ENCODE measurements at places on chromosomes 12 and 14.

- no peak for DNase-seq
Measured at GRCh38 chr14:74572726-74573301, 39.2 kb downstream of the LTBP2 start.

- no peak for DNase-seq
Measured at GRCh38 chr14:85471156-85471555, 58.8 kb upstream of the FLRT2 start.

DNA sequence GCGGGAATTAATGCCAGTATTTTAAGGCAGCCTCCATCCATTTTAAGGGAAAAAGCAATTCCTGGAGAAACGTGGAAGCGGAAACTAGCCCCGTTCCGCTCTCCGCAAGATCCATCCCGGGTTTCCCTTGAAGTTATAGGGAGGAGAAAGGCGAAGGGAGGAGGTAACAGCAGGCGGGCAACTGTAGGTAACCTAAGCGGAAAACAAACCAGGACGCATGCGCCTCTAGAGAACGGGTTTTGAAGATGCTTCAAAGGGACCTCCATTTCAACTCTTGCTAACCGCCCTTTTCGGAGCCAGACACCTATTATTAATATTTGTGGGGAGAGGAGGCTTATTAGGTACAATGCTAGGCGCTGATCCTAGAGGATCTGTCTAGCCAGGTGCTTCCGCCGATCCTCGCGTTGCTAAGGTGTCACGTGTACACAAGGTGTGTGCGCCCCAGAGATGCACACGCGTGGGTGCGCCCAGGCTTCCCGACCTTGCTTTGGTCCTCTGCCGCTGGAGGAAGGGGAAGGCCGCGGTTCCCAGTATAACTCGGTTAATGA lies 6.2 kb downstream of the TBX5 start:
- DNase-seq, result no peak

DNA sequence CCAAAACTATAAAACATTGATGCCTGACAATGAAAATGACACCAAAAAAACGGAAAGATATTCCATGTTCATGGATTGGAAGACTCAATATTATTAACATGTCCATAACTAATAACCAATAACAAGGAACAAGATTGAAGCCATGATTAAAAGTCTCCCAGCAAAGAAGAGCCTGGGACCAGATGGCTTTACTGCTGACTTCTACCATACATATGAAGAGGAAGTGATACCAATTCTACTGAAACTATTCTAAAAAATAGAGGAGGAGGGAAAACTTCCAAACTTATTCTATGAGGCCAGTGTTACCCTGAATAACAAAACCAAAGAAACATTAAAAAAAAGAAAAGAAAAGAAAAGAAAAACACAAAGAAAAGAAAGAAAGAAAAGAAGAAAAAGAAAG lies 54.6 kb upstream of the ATF7IP start:
- no peak for DNase-seq

- no peak for DNase-seq
Measured at GRCh38 chr12:27705263-27705662, 5.4 kb upstream of the MRPS35 start.

DNA sequence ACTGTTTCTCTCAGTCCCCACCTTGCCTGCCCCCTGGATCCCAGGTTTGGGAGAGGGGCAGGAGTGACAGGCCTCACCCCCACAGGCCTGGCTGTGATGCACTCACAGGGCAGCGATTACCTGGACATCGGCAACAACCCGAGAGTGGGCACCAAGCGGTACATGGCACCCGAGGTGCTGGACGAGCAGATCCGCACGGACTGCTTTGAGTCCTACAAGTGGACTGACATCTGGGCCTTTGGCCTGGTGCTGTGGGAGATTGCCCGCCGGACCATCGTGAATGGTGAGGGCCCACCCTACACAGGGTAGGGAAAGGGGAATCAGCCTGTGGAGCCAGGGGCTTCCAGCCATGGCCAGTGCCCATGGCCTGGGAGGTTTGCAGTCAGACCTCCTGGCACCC lies 8.6 kb downstream of the ACVRL1 start:
- no peak for DNase-seq

GRCh38 chr12:74732826-74733225 lies 195.2 kb downstream of the ATXN7L3B start:
- DNase-seq, result no peak

- no peak for DNase-seq
Measured at GRCh38 chr12:62581288-62582064, 114.8 kb downstream of the MON2 start.

- DNase-seq, result no peak
Measured at GRCh38 chr12:8594072-8594471, 18.6 kb downstream of the AICDA start.
